DMS 273 treated with DMSO at 0.1 percent for 48 hours (cell line): ENCODE measurements at places on chromosomes 4 and X.

DNA sequence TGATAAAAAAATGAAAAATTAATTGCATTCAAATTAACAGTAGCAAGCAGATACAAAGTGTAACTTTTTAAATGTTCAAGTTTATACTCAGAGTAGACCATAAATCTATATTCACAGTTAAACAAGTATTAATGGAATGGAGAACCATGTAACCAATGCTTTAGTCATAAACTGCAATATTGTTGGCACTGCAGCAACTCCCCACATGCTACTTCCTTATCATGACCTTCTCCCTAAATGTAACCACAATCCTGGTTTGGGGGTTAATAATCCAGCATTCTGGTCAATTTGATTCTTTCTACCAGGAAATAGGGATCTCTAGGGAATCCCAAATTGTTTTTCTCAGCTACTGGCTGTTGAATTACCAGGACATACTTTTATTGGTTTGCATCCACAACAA lies 223.9 kb upstream of the DCAF8L1 start:
- no peak for DNase-seq

DNA sequence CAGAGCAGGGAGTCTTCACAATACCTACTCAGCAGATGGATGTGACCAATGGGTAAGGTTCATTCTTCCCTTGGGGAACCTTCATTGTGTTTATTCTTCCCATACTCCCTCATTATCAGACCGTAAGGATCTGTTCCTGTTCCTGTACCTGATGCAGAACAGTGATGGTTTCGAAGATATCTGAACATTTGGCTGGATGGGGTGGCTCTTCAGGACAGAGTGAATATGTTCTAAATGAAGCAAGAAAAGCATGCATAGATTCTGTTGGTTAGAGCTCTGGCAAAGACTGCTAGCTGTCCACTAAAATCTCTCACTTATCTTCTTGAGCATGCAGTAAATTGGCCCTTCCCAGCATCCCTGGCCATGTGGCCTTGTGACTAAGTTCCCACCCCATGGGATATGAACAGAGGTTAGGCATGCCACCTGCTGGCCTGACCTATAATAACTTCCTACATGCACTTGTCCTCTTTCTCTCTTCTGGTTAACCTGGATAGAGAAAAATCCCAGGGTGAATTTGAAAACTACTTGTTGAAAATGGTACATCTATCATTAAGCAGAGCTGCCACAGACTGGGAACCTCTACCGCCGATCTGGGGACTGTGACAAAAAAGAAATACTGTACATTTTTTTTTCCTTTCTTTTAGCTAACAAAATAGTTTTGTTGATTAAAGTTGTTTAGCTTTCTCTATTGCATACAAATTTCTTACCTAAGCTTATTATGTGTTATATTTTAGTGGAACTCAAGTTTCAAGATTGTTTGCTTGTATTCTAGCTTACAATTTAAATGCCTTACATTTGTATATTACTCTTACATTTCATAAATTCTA lies 60.0 kb upstream of the BANK1 start:
- peak; percentile 46 for DNase-seq

- no peak for DNase-seq
Observed at GRCh38 chr4:8682296-8682695, 89.7 kb downstream of the CPZ start.

DNA sequence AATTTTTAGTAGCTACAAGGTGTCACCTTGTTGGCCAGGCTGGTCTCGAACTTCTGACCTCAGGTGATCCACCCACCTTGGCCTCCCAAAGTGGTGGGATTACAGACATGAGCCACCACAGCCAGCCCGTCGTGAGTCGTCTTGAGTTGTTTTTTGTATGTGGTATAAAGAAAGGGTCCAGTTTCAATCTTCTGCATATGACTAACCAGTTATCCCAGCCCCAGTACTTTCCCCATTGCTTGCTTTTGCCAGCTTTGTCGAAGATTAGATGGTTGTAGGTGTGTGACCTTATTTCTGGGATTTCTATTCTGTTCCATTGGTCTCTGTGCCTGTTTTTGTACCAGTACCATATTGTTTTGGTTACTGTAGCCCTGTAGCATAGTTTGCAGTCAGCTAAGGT lies 105.9 kb downstream of the OR13H1 start:
- no peak for DNase-seq
